Stimulated activated CD8-positive, alpha-beta memory T cell treated with anti-CD3 and anti-CD28 coated beads, Interleukin-7, amount 100 ng/mL, for 24 hours (primary cell): ENCODE measurements at places on chromosomes 2 and 18.

GRCh38 chr18:30970196-30970816 lies 72.2 kb downstream of the DSC3 start:
- no peak for DNase-seq

DNA sequence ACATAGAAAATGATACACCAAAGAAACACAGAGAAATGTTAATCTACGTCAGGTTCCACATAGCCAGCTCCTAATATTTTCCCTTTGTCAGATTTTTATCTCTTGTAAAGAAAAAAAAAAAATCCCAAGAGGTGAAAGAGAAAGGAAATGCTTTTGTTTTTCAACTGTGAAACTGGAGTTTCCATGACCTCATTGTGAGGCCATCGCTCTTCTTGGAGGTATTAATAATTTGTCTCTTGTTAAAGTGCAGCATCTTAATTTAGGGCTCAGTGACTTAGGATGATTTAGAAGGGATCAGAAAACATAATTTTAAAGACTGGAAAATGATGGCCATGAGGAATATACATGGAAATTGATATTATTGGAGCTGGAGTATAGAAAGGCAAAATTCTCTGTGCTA lies 21.7 kb downstream of the ARHGAP28 start:
- DNase-seq = no peak

DNA sequence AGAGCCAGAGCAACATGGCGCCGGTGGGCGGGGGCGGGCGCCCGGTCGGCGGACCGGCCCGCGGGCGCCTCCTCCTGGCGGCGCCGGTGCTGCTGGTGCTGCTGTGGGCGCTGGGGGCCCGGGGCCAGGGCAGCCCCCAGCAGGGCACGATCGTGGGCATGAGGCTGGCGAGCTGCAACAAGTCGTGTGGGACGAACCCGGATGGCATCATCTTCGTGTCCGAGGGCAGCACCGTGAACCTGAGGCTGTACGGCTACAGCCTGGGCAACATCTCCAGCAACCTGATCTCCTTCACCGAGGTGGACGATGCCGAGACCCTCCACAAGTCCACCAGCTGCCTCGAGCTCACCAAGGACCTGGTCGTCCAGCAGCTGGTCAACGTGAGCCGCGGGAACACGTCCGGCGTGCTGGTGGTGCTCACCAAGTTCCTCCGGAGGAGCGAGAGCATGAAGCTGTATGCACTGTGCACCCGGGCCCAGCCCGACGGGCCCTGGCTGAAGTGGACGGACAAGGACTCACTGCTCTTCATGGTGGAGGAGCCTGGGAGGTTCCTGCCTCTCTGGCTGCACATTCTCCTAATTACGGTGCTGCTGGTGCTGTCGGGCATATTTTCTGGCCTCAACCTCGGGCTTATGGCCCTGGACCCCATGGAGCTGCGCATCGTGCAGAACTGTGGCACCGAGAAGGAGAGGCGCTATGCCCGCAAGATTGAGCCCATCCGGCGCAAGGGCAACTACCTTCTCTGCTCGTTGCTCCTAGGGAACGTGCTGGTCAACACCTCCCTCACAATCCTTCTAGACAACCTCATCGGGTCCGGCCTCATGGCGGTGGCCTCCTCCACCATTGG lies 507 bp downstream of the CNNM4 start:
- no peak for DNase-seq

DNA sequence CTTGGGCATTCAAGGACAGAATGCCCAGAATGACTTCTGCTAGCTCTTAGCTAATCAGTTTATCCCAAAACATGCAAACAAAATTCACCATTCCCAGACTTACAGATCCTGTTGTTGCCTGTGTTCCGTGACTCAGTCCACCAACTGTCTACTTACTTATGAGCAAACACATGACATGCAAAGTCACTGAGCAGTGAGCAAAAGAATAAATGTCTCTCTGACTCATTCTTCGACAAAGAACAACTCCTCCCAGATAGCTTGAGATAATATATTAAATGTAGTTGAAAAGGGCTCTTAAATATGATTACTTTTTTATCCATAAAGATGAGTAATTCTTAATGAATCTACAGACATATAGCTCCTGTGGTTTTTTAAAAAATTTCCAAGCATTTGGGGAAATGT lies 9.0 kb upstream of the CREG2 start:
- DNase-seq = no peak
